Vein endothelial cell (primary cell): ENCODE measurements at places on chromosomes 1 and 21. TPM values are rescaled to one million over a fixed set of nuclear protein-coding genes. Genes with fewer than 3 reads are reported as not detected.

The FMO1 gene
- total RNA-seq, result not detected in 2 replicates

The NRIP1 gene
- 47.7 and 72.1 TPM in 2 replicates for total RNA-seq

The C1QC gene
- not detected in 2 replicates for total RNA-seq

The OR2T34 gene
- total RNA-seq, result not detected in 2 replicates

The DNASE2B gene
- not detected in 2 replicates for total RNA-seq

The STUM gene
- under 0.01 TPM in 1 of 2 replicates, not detected in the other for total RNA-seq

The GSTM5 gene
- total RNA-seq, result under 0.01 and 0.10 TPM in 2 replicates

The AQP10 gene
- total RNA-seq, result 0.65 TPM in 1 of 2 replicates, not detected in the other

The CHI3L2 gene
- not detected in 2 replicates for total RNA-seq

The TRNP1 gene
- 11.1 and 13.3 TPM in 2 replicates for total RNA-seq

The WDR64 gene
- total RNA-seq, result not detected in 2 replicates

The MAN1C1 gene
- total RNA-seq, result 4.3 and 6.2 TPM in 2 replicates

The RGS5 gene
- total RNA-seq, result 14.9 and 30.1 TPM in 2 replicates

The ASCL5 gene
- not detected in 2 replicates for total RNA-seq

The ST6GALNAC3 gene
- total RNA-seq, result 30.4 and 56.6 TPM in 2 replicates

The NLRP3 gene
- total RNA-seq, result 0.10 and 0.98 TPM in 2 replicates

The TAF1A gene
- 4.2 and 4.7 TPM in 2 replicates for total RNA-seq

The TFF2 gene
- not detected in 2 replicates for total RNA-seq

The DMRTA2 gene
- not detected in 2 replicates for total RNA-seq

The LHX8 gene
- not detected in 2 replicates for total RNA-seq

The CFAP107 gene
- total RNA-seq, result not detected in 2 replicates

The LEPR gene
- total RNA-seq, result 23.1 and 37.2 TPM in 2 replicates

The USH2A gene
- not detected in 2 replicates for total RNA-seq

The SWT1 gene
- 4.2 and 4.4 TPM in 2 replicates for total RNA-seq

The TEX38 gene
- not detected in 2 replicates for total RNA-seq

The RHOU gene
- 1.1 and 2.0 TPM in 2 replicates for total RNA-seq

The CDCA8 gene
- 8.8 and 18.6 TPM in 2 replicates for total RNA-seq

The SLC26A9 gene
- total RNA-seq, result under 0.01 TPM in 1 of 2 replicates, not detected in the other

The LCE6A gene
- total RNA-seq, result not detected in 2 replicates

The SH2D5 gene
- 0.86 and 0.98 TPM in 2 replicates for total RNA-seq

The HPCAL4 gene
- total RNA-seq, result not detected in 2 replicates

The NHLH1 gene
- total RNA-seq, result 0.19 and 0.33 TPM in 2 replicates

The SMCP gene
- total RNA-seq, result not detected in 2 replicates

The NTMT2 gene
- not detected in 2 replicates for total RNA-seq

The PTGFRN gene
- 43.8 and 97.0 TPM in 2 replicates for total RNA-seq
